ENCODE measurements at places on chromosomes 3 and 15. TPM values are rescaled to one million over a fixed set of nuclear protein-coding genes. Genes with fewer than 3 reads are reported as not detected.

GRCh38 chr3:159637883-159638542 is 350.6 kb upstream of the IL12A start:
- no peaks in the 10 kb centered on the region for H3K4me1 ChIP-seq
- H3K27ac ChIP-seq, result no peak overlapping the region
- H3K27me3 ChIP-seq, result peaks cover 2% of the 10 kb centered on the region

GRCh38 chr3:60729056-60729455 is 522.2 kb downstream of the FHIT start:
- H3K4me3 ChIP-seq, result no peak overlapping the region
- H3K27ac ChIP-seq, result no peak overlapping the region
- H3K4me1 ChIP-seq, result no peaks in the 10 kb centered on the region
- no peaks in the 10 kb centered on the region for H3K36me3 ChIP-seq
- no peaks in the 10 kb centered on the region for H3K27me3 ChIP-seq

DNA sequence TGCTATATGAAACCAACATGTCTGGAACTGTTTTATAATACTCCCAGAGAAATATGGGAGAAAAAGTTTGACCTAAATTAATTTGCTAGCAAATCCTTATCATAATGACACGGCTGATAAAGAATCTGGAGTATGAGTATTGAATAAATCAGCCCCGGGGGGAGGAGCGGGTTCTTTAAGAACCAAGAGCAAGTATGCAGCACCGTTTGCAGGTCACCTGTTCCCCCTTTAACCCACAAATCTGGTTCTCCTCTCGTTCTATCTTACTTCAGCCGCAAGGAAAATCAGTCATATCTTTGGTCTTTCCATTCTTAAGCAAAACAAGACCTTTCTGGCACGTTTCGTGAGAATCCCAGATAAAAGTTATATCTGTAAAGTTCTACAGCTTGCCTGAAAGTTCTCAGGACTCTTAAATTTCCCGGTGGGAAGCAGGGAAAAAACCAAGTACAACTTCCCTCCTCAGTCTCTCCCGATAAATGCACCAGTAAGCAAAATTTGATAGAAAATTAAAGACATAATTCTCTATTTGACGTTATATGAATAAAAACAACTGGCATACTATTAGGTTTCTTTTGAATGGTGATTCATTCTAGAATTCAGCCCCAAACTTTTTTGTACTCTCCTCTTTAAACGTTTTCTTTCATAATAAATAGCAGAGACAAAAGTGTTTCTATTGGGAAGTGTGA is 348.6 kb downstream of the ZBBX start:
- H3K4me3 ChIP-seq, result no peak overlapping the region
- DNase-seq, result no peak
- H3K27me3 ChIP-seq, result no peaks in the 10 kb centered on the region
- no peak overlapping the region for H3K27ac ChIP-seq
- H3K4me1 ChIP-seq, result no peaks in the 10 kb centered on the region
- H3K36me3 ChIP-seq, result no peaks in the 10 kb centered on the region

GRCh38 chr3:38496131-38496910 is at the start of gene EXOG:
Gene EXOG, plus strand, starts transcription at chr3:38496340. Its CDS starts 28 bp downstream, at chr3:38496368.
- DNase-seq, result peak; percentile 93
- H3K4me1 ChIP-seq, result peaks cover 18% of the 10 kb centered on the region
- H3K4me3 ChIP-seq, result peak within 1 kb of the TSS; percentile 99
- no peaks in the 10 kb centered on the region for H3K27me3 ChIP-seq
- peak within 1 kb of the TSS; percentile 95 for H3K27ac ChIP-seq
- peaks cover 16% of the 10 kb centered on the region for H3K36me3 ChIP-seq

GRCh38 chr3:193388361-193388760 is 9.8 kb upstream of the ATP13A5 start:
- H3K4me3 ChIP-seq, result no peak overlapping the region
- no peaks in the 10 kb centered on the region for H3K4me1 ChIP-seq
- no peak overlapping the region for H3K27ac ChIP-seq
- H3K36me3 ChIP-seq, result no peaks in the 10 kb centered on the region

GRCh38 chr3:114566767-114567166 is 272.9 kb downstream of the TIGIT start:
- no peaks in the 10 kb centered on the region for H3K27me3 ChIP-seq
- no peak for DNase-seq
- H3K36me3 ChIP-seq, result peaks cover 10% of the 10 kb centered on the region
- H3K4me1 ChIP-seq, result peaks cover 16% of the 10 kb centered on the region
- no peak overlapping the region for H3K27ac ChIP-seq

- peaks cover 7% of the 10 kb centered on the region for H3K27me3 ChIP-seq
- DNase-seq, result no peak
- no peak overlapping the region for H3K27ac ChIP-seq
- no peak overlapping the region for H3K4me3 ChIP-seq
- no peaks in the 10 kb centered on the region for H3K4me1 ChIP-seq
- H3K36me3 ChIP-seq, result no peaks in the 10 kb centered on the region
Observed at GRCh38 chr15:95267481-95267880, 1036.1 kb downstream of the MCTP2 start.

DNA sequence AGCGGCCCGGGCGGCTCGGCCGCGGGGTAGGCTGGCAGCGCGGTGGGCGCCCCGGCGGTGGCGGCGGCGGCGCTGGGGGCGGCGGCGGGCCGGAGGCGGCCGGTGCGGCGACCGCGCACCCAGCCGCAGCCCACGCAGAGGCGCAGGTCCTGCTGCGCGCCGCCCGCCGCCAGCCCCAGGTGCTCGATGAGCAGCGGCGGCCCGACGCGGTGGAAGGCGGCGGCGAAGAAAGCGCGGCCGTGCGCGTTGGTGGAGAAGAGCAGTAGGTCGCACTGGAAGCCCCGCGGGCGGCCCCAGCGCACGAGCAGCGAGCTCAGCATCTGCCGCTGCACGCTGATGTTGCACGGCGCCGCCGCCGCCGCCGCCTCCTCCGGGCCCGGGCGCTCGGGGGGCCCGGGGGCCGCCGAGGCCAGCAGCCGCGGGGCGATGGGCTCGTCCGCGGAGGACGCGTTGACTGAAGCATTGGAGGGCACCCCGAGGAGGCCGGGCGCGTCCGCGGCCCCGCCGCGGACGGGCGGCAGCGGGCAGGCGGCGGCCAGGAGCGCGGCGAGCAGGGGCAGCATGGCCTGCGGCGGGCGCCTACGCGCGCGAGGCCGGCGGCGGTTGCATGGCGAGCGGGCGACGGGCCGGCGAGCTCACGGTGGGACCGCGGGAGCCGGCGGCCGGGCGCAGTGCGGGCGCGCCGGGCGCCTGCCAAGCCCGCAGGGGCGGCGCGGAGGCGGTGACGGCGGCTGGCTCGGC is 452 bp downstream of the TMEM158 start:
- peaks cover 12% of the 10 kb centered on the region for H3K4me1 ChIP-seq
- no peak overlapping the region for H3K4me3 ChIP-seq
- H3K27ac ChIP-seq, result no peak overlapping the region
- peaks cover 64% of the 10 kb centered on the region for H3K27me3 ChIP-seq

Gene LRRC2
- total RNA-seq, result not detected

Gene ADAMTS7
- 0.60 TPM for total RNA-seq

Gene IL20RB
- 1.0 TPM for total RNA-seq

Gene CDCP1
- 0.32 TPM for total RNA-seq

Gene RAF1
- 74.9 TPM for total RNA-seq
